ENCODE measurements at places on chromosomes 16 and 17. TPM values are rescaled to one million over a fixed set of nuclear protein-coding genes. Genes with fewer than 3 reads are reported as not detected.

- H3K36me3 ChIP-seq: no peaks in the 10 kb centered on the region
- peaks cover 36% of the 10 kb centered on the region for H3K27me3 ChIP-seq
- no peaks in the 10 kb centered on the region for H3K4me1 ChIP-seq
- peak overlapping the region; percentile 52 for H3K4me3 ChIP-seq
- no peak overlapping the region for H3K27ac ChIP-seq
These were observed 9.5 kb downstream of the FOXF1 start for GRCh38 chr16:86519649-86520316.

DNA sequence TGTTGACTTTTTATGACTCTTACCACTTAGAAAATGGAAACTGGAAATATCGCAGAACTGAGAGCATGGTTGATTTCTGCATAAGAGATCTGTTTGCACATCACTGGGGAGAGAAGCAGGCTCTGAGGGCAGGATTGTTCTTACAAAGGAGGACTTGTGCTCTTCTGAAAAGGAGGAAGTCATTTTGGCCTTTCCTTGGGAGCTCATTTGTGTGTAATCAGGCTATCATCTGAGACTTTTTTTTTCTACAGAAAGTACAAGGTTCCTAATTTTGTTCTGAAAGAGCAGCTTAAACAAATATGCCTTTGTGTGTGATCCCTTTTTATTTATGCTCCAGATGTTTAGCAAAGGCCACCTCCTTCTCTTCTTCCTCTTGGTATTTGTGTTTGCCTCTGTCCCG lies 145.7 kb upstream of the CACNG5 start:
- DNase-seq: no peak
- H3K27me3 ChIP-seq: no peaks in the 10 kb centered on the region
- no peak overlapping the region for H3K27ac ChIP-seq

CD300H gene
- polyA plus RNA-seq: not detected

DNA sequence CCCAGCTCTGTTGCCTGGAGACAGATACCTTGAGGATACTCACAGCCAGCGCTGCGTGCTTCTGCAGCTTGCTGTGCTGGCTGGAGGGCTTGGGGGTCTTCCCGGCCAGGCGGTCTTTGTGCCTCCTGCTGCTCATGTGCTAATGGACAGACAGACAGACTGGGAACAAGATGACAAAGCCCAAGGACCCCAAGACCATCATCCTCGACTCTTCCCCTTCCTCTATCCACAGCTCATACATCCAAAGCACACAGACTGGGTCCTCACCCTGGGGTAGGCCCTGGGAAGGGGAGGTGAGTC lies 7.7 kb downstream of the NKIRAS2 start:
- H3K4me1 ChIP-seq: peaks cover 8% of the 10 kb centered on the region
- H3K27ac ChIP-seq: no peak overlapping the region
- no peaks in the 10 kb centered on the region for H3K27me3 ChIP-seq
- no peaks in the 10 kb centered on the region for H3K36me3 ChIP-seq
- no peak overlapping the region for H3K4me3 ChIP-seq

DNA sequence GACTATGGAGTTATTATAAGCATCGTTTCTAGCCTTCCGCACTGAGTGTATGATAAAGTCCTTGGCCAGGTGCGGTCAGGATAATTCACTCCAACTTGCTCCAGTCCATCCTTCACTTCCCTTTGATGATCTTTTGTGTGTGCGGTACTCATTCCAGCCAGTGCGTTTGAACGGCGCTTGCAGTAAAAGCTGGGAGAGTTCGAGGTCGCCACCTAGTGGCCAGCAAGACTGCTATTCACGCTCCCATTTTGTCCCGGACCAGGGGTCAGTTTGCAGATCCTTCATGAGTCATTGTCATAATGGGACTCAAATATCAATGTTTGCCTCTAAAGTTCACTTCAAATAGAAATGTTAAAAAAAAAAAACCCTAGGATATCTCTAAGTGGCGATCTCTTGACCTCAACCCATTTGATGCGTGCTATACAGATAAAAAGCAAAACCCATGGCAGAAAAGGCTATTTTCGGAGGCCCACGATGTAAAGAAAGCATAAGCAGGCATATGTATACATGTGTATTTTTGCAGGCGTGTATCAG lies 417.1 kb downstream of the TMEM114 start:
- H3K27me3 ChIP-seq: no peaks in the 10 kb centered on the region
- H3K4me3 ChIP-seq: no peak overlapping the region
- no peaks in the 10 kb centered on the region for H3K4me1 ChIP-seq
- H3K36me3 ChIP-seq: no peaks in the 10 kb centered on the region
- DNase-seq: peak; percentile 79

DNA sequence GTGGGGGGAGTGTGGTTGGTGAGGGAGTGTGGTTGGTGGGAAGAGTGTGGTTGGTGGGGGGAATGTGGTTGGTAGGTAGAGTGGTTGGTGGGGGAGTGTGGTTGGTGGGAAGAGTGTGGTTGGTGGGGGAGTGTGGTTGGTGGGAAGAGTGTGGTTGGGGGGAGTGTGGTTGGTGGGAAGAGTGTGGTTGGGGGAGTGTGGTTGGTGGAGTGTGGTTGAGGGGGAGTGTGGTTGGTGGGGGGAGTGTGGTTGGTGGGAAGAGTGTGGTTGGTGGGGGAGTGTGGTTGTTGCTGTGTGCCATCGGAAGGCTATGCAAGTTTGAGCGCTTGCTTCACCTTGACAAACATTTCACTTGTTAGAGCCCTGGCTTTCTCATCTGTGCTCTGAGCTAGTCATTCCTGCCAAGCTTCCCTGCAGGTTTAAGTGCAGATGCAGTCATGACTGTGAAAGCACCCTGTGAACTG lies 20.1 kb downstream of the MINK1 start:
- H3K27me3 ChIP-seq: no peaks in the 10 kb centered on the region
- peaks cover 39% of the 10 kb centered on the region for H3K4me1 ChIP-seq
- no peak for DNase-seq
- no peak overlapping the region for H3K27ac ChIP-seq
- no peaks in the 10 kb centered on the region for H3K36me3 ChIP-seq
- H3K4me3 ChIP-seq: no peak overlapping the region

DNA sequence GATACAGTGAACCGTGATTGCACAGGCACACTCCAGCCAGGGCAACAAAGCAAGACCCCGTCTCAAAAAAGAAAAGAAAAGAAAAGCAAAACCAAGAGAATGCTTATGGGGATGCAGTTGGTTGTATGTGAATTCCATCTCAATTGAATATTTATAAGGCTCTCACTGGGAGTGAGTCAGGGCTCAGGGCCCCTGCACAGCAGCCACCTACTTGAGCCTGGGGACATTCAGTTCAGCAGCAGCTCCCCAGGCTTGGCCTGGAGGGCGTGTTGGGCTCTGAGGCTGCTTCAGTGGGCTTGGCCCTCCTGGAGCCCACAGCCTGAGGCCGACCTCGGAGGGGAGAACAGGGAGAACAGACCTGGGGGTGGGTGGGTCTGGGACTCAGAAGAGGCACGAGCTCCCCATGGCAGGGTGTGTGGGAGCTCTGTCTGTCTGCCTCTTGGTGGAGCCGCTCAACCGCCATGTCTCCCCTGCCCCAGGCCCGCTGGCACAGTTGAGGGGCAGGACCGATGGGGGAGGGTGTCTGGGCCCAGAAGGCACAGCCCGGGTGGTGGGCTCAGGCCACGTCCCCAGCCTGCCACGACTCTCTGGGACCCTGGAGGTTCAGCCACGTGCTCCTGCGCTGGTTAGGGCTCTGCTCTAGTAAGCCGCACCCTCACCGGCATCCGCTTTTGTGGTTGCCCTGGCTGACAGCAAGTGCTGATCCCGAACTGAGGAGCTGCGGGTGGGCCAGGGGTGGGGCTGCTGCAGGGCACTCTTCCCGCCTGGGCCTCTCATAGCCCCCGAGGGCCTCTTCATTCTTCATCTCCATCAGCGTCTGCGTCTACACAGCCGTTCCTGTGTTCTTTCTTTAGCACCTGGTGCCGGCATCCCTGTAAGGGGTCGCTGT lies 24.8 kb downstream of the ZFPM1 start:
- no peaks in the 10 kb centered on the region for H3K4me1 ChIP-seq
- no peak overlapping the region for H3K27ac ChIP-seq
- H3K36me3 ChIP-seq: no peaks in the 10 kb centered on the region
- no peak for DNase-seq
- H3K27me3 ChIP-seq: no peaks in the 10 kb centered on the region
- H3K4me3 ChIP-seq: no peak overlapping the region

KRTAP1-5 gene
- polyA plus RNA-seq: 134 TPM

- H3K36me3 ChIP-seq: no peaks in the 10 kb centered on the region
- H3K27ac ChIP-seq: 0 out of 2 replicates have a peak overlapping the region, but pooled peaks have one; percentile 16
- peaks cover 35% of the 10 kb centered on the region for H3K4me1 ChIP-seq
These were observed 41.7 kb downstream of the SMPD3 start for GRCh38 chr16:68406458-68407152.

DNA sequence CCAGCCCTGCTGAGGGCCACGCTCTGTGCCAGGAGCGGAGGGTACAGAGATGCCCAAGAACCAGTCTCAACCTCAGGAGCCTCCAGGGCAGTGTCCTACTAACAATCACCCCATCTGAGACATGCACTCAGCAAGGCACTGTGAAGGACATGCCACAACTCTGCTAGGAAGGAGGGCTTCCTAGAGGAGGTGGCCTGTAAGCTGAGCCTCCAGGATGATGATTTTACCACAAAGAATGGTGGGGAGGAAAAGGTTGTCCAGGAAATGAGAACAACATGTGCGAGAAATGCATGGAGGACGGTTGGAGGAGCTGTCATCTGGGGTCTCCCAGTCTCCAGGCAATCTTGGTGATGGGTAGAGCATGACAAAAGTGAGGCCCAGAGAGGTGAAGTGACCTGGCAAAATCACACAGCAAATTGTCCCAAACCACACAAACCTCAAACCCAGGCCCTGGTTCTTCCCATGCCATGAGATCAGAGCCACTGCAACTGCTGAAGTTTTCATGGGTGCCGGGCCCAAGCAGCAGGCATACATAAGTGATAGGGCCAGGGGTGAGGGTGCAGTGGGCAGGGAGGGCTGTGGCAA lies 30.5 kb downstream of the CNGB1 start:
- no peak overlapping the region for H3K27ac ChIP-seq
- no peaks in the 10 kb centered on the region for H3K36me3 ChIP-seq
- peaks cover 11% of the 10 kb centered on the region for H3K4me1 ChIP-seq
- H3K4me3 ChIP-seq: no peak overlapping the region
- no peak for DNase-seq

MYO15A gene
- polyA plus RNA-seq: 0.70 TPM

KRT39 gene
- polyA plus RNA-seq: not detected

- no peaks in the 10 kb centered on the region for H3K27me3 ChIP-seq
- no peak overlapping the region for H3K27ac ChIP-seq
- H3K36me3 ChIP-seq: no peaks in the 10 kb centered on the region
These were observed 33.5 kb downstream of the GRB2 start for GRCh38 chr17:75371981-75372380.

- H3K4me1 ChIP-seq: no peaks in the 10 kb centered on the region
- H3K27ac ChIP-seq: no peak overlapping the region
- H3K27me3 ChIP-seq: peaks cover 11% of the 10 kb centered on the region
- no peak overlapping the region for H3K4me3 ChIP-seq
- no peak for DNase-seq
These were observed 15.1 kb downstream of the UBALD1 start for GRCh38 chr16:4599545-4599944.

NPTX1 gene
- 0.39 TPM for polyA plus RNA-seq

- no peaks in the 10 kb centered on the region for H3K36me3 ChIP-seq
- DNase-seq: no peak
- no peak overlapping the region for H3K27ac ChIP-seq
- no peak overlapping the region for H3K4me3 ChIP-seq
These were observed 11.5 kb upstream of the WIPI1 start for GRCh38 chr17:68468788-68469187.

- H3K36me3 ChIP-seq: peaks cover 24% of the 10 kb centered on the region
- H3K4me1 ChIP-seq: peaks cover 25% of the 10 kb centered on the region
- H3K27me3 ChIP-seq: no peaks in the 10 kb centered on the region
These were observed 5.3 kb downstream of the UBTF start for GRCh38 chr17:44214230-44214494.

DNA sequence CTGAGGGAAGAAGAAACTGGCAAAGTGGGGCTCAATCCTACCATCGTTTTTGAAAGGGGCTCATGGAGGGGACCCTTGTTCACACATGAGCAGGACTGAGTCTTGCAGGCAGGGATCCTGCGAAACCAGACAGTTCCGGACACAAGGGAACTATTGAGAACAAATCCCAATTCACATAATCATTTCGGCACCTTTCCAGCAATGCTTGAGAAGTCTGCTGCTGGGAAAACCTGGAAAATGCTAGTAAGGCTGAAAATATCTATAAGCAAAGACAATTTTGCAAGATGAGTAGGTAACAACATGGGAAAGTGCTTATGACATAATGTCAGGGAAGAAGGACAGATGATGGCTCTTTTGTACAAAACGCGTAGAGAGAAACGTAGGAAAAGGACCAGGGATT lies 52.1 kb upstream of the BPTF start:
- no peak overlapping the region for H3K4me3 ChIP-seq
- no peaks in the 10 kb centered on the region for H3K27me3 ChIP-seq
- H3K36me3 ChIP-seq: no peaks in the 10 kb centered on the region
- H3K4me1 ChIP-seq: no peaks in the 10 kb centered on the region
- H3K27ac ChIP-seq: no peak overlapping the region

GRCh38 chr16:3520413-3520812 lies 19.6 kb downstream of the CLUAP1 start:
- DNase-seq: no peak
- no peak overlapping the region for H3K4me3 ChIP-seq
- no peaks in the 10 kb centered on the region for H3K27me3 ChIP-seq
- no peaks in the 10 kb centered on the region for H3K4me1 ChIP-seq
- H3K27ac ChIP-seq: no peak overlapping the region

DNA sequence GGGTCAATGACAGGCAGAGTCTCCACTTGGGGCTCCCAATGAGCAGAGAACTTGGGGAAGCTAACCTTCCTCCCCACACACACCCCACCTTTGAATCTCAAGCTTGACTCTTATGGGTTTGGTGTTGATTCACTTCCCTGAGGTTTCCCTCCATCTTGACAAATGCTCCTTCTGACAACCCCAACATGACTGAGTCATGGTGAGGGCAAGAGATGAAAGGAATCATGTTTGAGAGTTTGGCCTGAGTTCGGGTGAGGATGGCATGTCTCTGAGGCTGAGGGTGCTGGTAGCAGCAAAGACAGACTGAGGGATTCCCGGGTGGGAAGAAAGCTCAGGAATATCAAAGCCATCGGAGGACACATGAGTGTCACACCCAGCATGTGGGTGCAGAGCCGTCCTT lies 18.7 kb downstream of the KRT9 start:
- DNase-seq: peak; percentile 54
- H3K36me3 ChIP-seq: no peaks in the 10 kb centered on the region
- H3K4me1 ChIP-seq: peaks cover 9% of the 10 kb centered on the region

All from GM23248 (cell line).